OCI-LY7 (cell line): ENCODE measurements at places on chromosomes 1 and 21. TPM values are rescaled to one million over a fixed set of nuclear protein-coding genes. Genes with fewer than 3 reads are reported as not detected.

The IFFO2 gene
- total RNA-seq, result 0.20 and 0.44 TPM in 2 replicates

The KCNH1 gene
- not detected in 2 replicates for total RNA-seq

The PPM1J gene
- total RNA-seq, result 3.7 and 4.2 TPM in 2 replicates

The ANKRD34A gene
- total RNA-seq, result 4.5 and 4.8 TPM in 2 replicates

The ADGRB2 gene
- total RNA-seq, result 11.4 and 11.5 TPM in 2 replicates

The SMIM12 gene
- total RNA-seq, result 39.2 and 41.2 TPM in 2 replicates

The PLEKHO1 gene
- 75.5 and 82.4 TPM in 2 replicates for total RNA-seq

GRCh38 chr1:17342014-17342441, 30.0 kb upstream of the PADI6 start:
- no peak for DNase-seq

DNA sequence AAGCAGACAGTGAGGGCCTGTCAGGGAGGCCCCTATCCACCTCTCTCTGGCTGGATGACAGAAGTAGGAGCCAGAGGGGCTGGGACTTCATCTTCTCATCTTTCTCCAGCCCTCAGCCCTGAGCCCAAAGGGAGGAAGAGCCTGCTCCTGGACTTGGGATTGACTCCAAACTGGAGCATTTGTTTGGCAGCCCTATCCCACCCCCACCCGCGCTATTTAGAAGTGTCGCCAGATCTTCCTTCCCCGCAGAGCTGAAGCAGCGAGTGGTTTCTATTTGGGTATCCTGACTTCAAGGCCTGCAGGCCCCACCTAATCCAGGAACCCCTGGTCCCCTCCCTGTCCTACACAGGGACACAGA, 9.6 kb downstream of the NES start:
- DNase-seq, result no peak

GRCh38 chr1:92168657-92169056, 49.1 kb upstream of the C1orf146 start:
- DNase-seq, result no peak

- peak; percentile 64 for DNase-seq
These were observed at the start of the genes PLA2G2C and UBXN10 for GRCh38 chr1:20185834-20186782. Gene PLA2G2C (minus strand): TSS chr1:20186518. CDS start chr1:20177363, 9,155 bp downstream. Gene UBXN10 (plus strand): TSS chr1:20186096. CDS start chr1:20190562, 4,466 bp downstream.
